ENCODE measurements at places on chromosomes 12 and 14. TPM values are rescaled to one million over a fixed set of nuclear protein-coding genes. Genes with fewer than 3 reads are reported as not detected.

PKP2 gene
- 0.52 TPM for total RNA-seq

TPH2 gene
- total RNA-seq: not detected

PUS1 gene
- 21.9 TPM for total RNA-seq

SYCP3 gene
- total RNA-seq: 1.4 TPM

DPF3 gene
- 1.8 TPM for total RNA-seq

TPCN1 gene
- total RNA-seq: 21.4 TPM

MYF6 gene
- total RNA-seq: not detected

- no peak for DNase-seq
These were observed 14.9 kb downstream of the RERG start for GRCh38 chr12:15206338-15206737.

DNA sequence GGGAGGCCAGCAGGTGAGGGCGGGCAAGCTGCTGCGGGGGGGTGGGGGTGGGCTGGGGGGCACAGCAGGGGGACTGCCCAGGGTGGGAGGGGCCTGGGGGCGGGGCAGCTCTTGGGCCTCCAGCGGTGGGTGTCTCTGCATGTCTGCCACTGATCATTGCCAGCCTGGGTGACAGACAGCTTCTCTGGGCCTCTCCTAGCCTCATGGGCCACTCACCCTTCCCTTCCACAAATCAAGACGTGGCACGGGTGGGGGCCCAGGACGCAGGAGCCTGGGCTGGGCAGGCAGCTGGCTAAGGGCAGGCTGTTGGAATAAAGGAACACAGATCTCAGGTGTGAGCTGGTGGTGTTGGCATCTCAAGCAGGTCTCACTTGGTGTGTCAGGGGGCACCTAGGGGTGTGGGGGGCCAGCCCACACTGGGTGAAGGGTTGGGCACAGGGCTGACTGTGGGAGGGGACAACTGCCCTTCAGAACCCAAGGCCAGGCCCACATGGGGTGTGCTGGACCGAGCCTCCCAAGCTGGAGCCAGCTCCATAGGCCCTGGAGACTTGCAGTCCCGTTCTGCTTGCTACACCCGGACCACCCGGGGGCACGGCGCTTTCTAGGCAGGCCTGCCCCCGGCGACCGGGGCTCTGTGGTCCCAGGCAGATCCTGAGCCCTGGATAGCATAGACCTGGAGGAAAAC is 3.0 kb downstream of the TEDC1 start:
- DNase-seq: no peak

- DNase-seq: no peak
These were observed 3.5 kb downstream of the TGM1 start for GRCh38 chr14:24259282-24260025.

DNA sequence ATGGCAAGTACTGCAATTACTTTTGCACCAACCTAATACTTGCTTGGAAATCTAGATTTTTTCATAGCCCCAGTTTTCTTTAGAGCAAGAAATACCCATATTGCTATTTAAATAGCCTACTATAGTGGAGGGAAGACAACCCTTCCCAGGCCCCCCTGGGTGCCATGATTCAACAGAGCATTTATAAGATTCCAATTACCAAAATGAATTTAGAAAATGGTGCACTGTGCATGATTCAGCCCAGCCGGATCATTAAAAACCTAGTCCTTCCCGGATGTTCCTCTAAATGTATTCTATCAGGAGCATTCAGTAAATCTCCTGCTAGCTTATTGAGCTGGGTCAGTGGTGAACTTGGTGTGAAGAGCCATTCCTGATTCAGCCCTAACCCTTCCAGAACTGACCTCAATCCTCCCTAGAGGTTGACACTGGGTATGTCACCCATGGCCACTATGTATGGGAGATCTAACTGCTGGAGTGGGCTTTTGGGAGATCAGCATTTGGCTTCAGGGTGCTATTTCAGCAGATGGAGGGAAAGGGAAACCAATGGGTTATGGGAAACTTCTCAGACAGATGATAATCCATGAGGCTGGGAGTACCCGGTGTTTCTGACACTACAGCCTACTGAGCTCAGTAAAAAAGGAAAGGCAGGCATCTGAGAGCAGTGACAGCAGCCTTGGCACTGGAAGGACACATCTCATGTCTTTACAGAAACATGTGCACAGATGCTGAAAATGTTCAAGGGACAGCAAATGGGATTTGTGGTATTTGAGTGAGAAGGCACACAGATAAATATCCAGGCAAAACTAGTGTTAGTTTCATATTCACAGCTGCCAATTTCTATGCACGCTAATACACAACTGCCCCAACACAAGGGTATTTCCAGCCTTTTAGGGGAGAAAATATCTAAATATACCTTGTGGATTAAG is 258.9 kb downstream of the DPF3 start:
- DNase-seq: no peak

GRCh38 chr12:31279390-31279924 is 46.5 kb downstream of the SINHCAF start:
- DNase-seq: no peak

Data from natural killer cell (primary cell).